Osteocyte (in vitro differentiated cells): ENCODE measurements at places on chromosomes 4 and X.
A peak's percentile ranks its signal among the peaks of the same experiment; 100 is the strongest.

GRCh38 chr4:127631420-127631819 is 1.3 kb upstream of the INTU start:
- no peak for DNase-seq

GRCh38 chr4:68748181-68748991 is 67.4 kb upstream of the UGT2B10 start:
- no peak for DNase-seq

- peak; percentile 49 for DNase-seq
Observed at GRCh38 chr4:5784960-5785611, 74.1 kb downstream of the EVC start.

GRCh38 chr4:117434424-117434823 is 349.0 kb upstream of the TRAM1L1 start:
- DNase-seq = no peak

DNA sequence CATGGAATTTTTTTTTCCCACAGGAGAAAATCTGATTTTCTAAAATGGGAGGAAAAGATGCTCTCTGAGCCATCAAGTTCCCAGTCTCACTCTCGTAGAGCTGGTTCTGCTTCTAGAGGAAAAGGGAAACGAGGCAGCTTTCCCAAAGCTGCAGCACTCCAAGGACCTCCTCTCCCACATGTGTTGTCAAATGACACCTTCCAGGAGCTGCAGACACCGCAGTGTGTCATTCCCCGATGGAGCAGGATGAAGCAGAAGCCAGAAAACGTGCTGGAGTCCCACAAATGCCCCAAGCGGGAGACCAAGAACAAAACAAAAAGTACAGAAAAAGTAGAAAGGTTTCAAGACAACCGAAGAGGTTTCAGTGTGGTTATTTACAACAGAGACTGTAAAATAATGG is 348.1 kb downstream of the ARHGAP10 start:
- DNase-seq = no peak

DNA sequence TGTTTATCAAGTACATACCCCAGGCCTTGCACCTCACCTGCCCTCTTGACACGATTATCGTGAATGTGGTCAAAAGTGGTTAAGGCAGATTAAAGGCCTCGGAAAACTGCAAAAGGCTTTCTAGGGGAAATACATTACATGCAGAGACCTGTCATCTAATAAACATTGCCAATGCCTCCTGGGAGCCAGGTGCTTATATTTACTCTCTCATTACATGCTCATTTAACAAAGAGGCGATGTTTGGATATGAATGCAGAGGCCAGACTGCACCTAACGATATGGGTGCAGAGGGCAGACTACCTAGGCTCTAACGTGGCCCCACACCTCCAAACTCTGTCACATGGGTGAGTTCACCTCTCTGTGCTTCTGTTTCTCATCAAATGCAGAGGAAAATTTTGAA is 14.5 kb downstream of the CRMP1 start:
- DNase-seq = no peak

DNA sequence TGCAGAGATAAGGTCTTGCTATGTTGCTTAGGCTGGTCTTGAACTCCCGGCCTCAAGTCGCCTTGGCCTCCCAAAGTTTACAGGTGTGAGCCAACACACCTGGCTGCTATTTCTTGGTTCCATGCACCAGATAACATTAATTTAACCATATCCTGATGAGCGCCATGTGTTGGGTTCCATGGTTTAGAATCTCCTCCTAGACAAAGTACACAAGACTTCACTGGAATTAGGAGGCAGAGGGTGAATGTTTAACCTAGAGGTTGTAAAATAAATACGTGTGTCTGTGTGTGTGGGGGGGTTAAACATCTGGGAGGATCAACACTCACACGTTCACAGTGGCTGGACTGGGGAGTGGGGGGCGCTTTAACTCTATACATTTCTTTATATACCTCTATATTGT is 32.4 kb upstream of the SORCS2 start:
- no peak for DNase-seq

GRCh38 chrX:70477734-70478075 is 33.1 kb downstream of the DLG3 start:
- DNase-seq = no peak

DNA sequence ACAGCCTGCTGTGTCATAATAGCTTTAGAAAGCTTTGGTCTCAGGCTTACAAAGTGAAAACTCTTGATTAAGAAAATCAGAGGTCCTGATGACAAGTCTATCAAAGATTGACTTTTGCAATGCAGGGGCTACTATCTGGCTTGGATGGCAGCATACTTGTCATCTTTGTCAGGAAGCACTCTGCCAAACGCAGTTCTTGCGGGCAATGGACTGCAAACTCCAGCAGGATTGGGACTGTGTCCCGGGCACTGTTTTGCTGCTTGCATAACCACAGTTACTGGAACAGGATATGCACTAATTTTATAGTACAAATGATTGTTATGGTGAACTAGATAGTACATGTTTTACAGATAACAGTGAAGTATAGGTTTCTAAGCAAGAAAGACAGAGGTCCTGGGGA is 185.6 kb downstream of the IQCM start:
- no peak for DNase-seq

- no peak for DNase-seq
Observed at GRCh38 chrX:77922787-77923186, 12.3 kb downstream of the ATP7A start.

- no peak for DNase-seq
Observed at GRCh38 chr4:155964016-155964891, 10.6 kb upstream of the CTSO start.

GRCh38 chr4:77023920-77024319 is 51.9 kb downstream of the CCNI start:
- no peak for DNase-seq
